Articular chondrocyte of knee joint (primary cell): ENCODE measurements at places on chromosomes 5 and 9. TPM values are rescaled to one million over a fixed set of nuclear protein-coding genes. Genes with fewer than 3 reads are reported as not detected.

SPATA31C1 gene
- not detected in 2 replicates for total RNA-seq

SGCD gene
- total RNA-seq = 71.9 and 73.8 TPM in 2 replicates

FLT4 gene
- 0.13 TPM in 1 of 2 replicates, not detected in the other for total RNA-seq

IL6ST gene
- total RNA-seq = 873 and 888 TPM in 2 replicates

CCDC152 gene
- total RNA-seq = 0.78 and 1.1 TPM in 2 replicates

IFNA2 gene
- total RNA-seq = 0.11 TPM in 1 of 2 replicates, not detected in the other

MYMK gene
- not detected in 2 replicates for total RNA-seq

PDE8B gene
- total RNA-seq = 0.11 and 0.39 TPM in 2 replicates

GARIN3 gene
- not detected in 2 replicates for total RNA-seq

HSPB3 gene
- 0.13 and 0.54 TPM in 2 replicates for total RNA-seq

SLC6A7 gene
- not detected in 2 replicates for total RNA-seq

SWI5 gene
- 20.1 and 22.7 TPM in 2 replicates for total RNA-seq

TTC16 gene
- total RNA-seq = under 0.01 TPM in 1 of 2 replicates, not detected in the other

FOXD4L5 gene
- total RNA-seq = under 0.01 TPM in 1 of 2 replicates, not detected in the other

CDC20B gene
- not detected in 2 replicates for total RNA-seq

EFNA5 gene
- total RNA-seq = 20.1 and 22.1 TPM in 2 replicates

RNF180 gene
- total RNA-seq = 5.9 and 6.2 TPM in 2 replicates

LRRC19 gene
- total RNA-seq = under 0.01 TPM in 1 of 2 replicates, not detected in the other

FGF10 gene
- total RNA-seq = 2.2 and 3.5 TPM in 2 replicates

NMUR2 gene
- total RNA-seq = not detected in 2 replicates

CORO2A gene
- total RNA-seq = 0.91 and 1.6 TPM in 2 replicates

CTSV gene
- 0.26 and 0.32 TPM in 2 replicates for total RNA-seq

PPIC gene
- 82.3 and 98.4 TPM in 2 replicates for total RNA-seq

PCDHGA1 gene
- 1.4 and 1.9 TPM in 2 replicates for total RNA-seq

TEX48 gene
- not detected in 2 replicates for total RNA-seq

GFI1B gene
- total RNA-seq = 0.11 TPM in 1 of 2 replicates, not detected in the other

ZNF454 gene
- 2.5 and 3.0 TPM in 2 replicates for total RNA-seq

SOWAHA gene
- 0.11 and 0.13 TPM in 2 replicates for total RNA-seq

NIM1K gene
- 3.1 and 3.9 TPM in 2 replicates for total RNA-seq

SLC1A3 gene
- total RNA-seq = 0.26 and 0.65 TPM in 2 replicates

PLPP1 gene
- 179 and 408 TPM in 2 replicates for total RNA-seq

FOXD4 gene
- 0.26 and 0.43 TPM in 2 replicates for total RNA-seq

SPZ1 gene
- not detected in 2 replicates for total RNA-seq

DDX4 gene
- total RNA-seq = not detected in 2 replicates
